ENCODE measurements at places on chromosomes 13 and 19.

DNA sequence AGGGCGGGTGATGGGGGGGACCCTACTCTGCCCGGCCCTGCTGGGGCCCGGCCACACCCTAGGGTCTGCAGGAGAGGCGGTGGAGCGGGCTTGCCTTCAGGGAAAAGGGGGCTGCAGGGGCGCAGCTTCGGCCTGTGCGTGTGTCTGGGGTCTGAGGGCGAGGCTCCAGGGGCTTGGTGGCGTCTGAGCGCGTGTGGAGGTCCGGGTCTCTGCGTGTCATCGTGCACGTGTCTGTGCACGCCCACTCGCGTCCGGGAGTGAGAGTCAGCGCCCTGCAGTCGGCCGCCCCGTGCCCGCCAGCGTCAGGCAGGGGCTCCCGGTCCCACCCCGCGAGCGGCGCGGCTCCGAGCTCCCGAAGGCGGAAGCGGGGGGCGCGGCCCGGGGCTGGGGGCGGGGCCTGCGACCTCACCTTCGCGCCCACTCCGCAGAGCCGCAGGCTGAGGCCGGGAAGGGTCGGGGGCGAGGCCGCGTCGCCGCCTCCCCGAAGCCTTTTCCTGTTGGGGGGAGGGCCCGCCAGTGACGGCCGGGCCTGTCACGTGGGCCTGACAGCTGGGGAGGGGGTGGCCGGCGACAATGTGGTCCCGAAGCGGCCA lies at the start of gene ARHGAP45:
TSS of gene ARHGAP45 (plus strand) at position 420 of the 593 bp plus-strand sequence. CDS start 239 bp downstream, outside the sequence.
- peak; percentile 55 for DNase-seq

DNA sequence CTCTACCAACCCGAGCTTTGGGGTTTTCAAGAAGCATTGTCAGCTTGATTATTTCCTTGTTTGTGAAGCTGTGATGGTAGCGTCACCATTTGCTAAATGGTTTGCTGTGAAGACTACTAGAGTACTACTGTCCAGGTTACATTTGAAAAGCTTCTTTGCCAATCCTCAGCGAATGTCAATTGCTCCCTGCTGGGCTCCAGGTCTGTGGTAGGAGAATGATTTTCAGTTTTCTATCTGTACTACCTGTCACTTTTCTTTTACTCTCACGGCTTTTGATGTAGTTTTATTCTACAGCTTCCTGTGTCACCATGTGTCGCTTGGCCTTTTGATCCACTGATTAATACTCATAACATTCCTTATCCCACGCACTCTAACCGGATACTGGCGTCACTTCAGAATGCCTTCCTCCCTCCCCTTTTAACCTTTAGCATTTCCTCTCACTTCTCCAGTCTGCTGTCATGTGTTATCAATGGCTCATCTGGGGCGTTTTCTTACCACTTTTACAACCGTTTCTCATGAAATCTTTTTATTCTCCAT lies 7.5 kb upstream of the GPR183 start:
- DNase-seq: peak; percentile 48

GRCh38 chr13:87884884-87885283 lies 213.7 kb downstream of the SLITRK5 start:
- DNase-seq: no peak

GRCh38 chr13:27183561-27184147 lies 12.0 kb upstream of the USP12 start:
- DNase-seq: no peak

DNA sequence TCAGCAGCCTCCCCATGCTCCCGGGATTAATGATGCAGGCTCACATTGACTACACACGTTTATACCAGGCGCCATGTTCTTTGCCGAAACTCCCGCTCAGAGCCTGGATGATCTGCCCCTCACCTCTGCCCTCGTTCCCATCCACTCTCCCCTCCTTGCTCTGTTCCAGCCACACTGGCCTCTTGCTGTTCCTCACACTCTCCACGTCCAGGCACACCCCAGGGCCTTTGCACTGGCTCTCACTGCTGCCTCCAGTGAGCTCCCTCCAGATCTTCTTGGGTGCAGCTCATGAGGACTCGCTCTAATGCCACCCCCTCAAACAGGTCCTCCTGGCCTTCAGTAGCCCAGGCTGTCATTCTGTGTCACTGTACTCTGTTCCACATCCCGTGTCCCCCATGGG lies 39.2 kb downstream of the DPF1 start:
- no peak for DNase-seq

- no peak for DNase-seq
Observed at GRCh38 chr19:55119053-55119452, 1.6 kb upstream of the PPP1R12C start.

GRCh38 chr13:112256716-112257494 lies 119.2 kb upstream of the SPACA7 start:
- no peak for DNase-seq

GRCh38 chr13:114090476-114090875 lies 41.9 kb downstream of the RASA3 start:
- DNase-seq: no peak

DNA sequence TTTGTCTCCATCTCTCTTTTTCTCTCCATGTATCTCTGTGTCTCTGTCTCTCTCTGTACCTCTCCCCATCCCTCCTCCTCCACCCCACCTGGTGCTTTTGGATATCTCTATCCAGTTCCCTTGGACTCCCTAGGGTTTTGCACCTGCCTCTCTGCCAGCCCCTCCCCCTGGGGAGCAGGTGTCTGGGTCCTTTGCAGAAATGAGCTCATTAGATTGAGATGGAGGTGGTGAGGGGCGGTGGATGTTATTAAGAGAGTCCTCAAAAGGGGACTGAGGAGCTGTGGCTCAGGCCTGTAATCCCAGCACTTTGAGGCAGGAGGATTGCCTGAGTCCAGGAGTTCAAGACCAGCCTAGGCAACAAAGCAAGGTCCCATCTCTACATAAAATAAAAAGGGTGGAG lies 2.1 kb downstream of the KCNN4 start:
- DNase-seq: no peak

DNA sequence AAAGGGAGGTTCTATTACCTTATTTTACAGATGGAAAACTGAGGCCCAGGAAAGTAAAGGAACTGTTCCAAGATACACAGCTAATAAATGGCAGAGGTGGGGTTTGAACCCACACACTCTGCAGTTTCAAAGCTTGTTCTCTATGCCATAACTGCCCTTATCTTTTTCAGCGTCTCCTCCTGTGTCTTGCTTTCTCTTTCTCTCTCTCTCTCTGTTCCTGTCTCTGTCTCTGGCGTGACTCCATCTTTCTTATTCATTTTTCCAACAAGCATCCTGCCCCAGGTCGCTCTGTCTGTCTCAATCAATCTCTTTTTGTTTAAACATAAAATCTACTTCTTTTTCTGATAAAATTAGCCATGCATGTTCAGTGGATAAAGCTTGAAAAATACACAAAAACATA lies 3.2 kb upstream of the IFNL4 start:
- DNase-seq: no peak

DNA sequence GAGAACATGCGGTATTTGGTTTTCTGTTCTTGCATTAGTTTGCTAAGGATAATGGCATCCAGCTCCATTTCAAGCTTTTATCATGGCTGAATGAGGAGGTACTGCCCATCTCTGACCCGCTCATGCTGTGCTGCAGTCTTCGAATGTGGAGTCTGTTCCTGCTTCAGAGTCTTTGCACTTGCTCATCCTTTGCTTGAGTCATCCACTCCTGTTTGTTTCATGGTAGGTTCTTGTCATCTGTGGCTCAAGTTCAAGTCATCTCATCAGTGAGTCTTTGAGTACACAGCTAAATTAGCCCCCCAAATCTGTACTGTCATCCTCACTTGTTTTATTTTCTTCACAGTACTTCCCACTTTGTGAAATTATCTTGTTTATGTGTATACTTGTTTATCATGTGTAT lies 5.4 kb downstream of the UCHL3 start:
- DNase-seq: no peak

GRCh38 chr13:60150538-60150937 lies 13.2 kb downstream of the DIAPH3 start:
- DNase-seq: no peak

GRCh38 chr19:39382991-39383828 lies 7.7 kb downstream of the PAF1 start:
- DNase-seq: no peak

DNA sequence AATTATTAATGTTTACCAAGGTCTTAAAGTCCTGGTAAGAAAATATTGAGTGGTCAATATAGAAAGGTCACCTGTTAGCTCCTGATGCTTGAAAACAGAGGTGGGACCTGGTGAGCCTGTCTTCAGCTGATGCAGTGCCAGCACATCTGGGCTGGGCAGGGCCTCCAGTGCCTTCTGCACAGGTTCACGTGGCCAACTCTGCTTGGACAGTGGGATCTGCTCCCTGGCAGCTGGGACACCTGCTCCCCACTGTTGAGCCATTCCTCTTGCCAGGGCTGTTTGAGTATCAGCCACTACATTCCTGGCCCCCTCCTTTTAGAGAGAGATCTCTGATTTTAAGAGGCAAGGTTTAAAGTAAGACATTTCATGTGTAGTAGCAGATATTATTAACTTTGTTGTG lies 135.0 kb downstream of the TM9SF2 start:
- DNase-seq: no peak

GRCh38 chr13:69921156-69921555 lies 186.5 kb upstream of the ATXN8OS start:
- no peak for DNase-seq

GRCh38 chr13:38880397-38880796 lies 110.2 kb downstream of the STOML3 start:
- DNase-seq: no peak

GRCh38 chr13:61664801-61665705 lies 249.4 kb upstream of the PCDH20 start:
- no peak for DNase-seq

DNA sequence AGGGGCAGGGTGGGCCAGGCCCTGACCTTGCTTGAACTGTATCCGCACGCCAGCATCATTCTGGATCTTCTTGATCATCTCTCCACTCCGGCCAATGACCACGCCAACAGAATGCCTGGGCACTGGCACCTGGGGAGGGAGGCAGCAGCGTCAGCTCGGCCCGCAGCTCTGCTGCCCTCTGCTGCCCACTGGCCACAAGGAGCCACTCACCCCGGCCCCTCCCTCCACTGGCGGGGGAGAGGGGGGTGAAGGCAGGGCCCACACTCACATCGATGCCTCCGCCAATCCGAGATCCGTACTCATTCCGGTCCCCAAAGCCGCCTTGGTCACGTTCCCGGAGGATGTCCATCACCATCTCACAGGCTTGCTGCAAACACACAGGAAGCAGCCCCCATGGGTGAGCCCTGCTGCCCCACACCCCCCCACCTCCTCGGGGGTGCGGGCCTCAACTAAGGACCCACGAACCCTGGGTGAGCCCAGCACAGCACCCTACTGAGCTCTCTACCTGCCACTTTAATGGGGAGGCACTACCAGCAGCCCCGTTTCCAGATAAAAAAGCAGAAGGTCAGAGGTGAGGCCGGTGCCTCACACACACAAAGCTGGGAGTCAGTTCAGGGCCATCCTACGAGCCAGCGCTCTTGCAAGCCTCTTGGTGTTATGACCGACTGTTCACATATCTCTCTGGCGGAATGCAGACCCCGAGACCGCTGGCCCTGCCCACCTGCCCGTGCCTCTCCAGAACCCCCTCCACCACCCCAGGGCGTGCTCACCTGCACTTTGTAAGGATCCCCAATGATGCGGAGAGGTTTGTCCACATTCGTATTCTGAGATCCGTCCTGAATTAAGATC lies 6.7 kb downstream of the KHSRP start:
- no peak for DNase-seq

GRCh38 chr13:48930918-48931317 lies 44.8 kb upstream of the FNDC3A start:
- DNase-seq: no peak

DNA sequence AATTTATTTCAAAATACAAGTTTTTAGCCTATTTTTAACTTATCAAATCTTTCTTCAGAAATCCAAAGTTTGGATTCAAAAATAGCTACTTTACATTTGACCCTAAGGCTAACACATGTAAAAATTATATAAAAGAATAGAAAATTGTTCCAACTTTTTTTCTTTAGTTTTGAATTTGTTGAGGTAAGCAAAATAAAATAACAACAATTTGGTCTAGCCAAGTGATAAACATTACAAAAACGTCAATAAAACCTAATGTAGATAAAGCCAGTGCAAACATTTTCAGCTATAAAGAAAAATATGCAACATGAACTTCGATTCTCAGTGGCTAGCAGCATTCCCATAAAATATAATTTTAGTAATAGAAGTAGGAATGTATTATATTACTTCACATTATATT lies 400.3 kb downstream of the PCDH9 start:
- no peak for DNase-seq

DNA sequence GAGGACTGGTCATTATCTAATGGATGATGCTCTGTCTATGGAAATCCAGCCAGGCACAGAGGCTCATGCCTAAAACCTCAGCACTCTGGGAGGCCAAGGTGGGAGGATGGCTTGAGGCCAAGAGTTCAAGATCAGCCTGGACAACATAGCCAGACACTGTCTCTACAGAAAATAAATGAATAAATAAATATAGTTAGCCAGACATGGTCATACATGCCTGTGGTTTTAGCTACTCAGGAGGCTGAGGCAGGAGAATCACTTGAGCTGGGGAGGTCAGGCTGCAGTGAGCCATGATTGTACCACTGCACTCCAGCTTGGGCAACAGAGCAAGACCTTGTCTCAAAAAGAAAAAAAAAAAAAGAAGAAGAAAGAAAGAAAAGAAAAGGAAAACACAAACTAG lies 234.7 kb downstream of the TSHZ3 start:
- DNase-seq: no peak

DNA sequence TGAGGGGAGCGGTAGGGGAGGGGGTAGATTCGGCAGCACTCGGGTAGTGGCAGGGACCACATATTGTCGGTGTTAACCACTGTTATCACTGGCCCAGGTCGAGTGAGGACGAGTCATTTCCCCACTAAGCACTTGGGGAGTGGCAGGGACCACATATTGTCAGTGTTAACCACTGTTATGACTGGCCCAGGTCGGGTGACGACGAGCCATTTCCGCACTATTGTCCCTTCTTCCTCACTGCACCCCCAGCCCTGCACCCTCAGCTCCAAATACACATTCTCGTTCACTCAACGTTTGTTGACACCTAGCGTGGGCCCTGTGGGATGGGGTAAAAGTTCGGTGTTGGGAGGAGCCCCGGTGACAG lies 467 bp upstream of the CLN5 start:
- peak; percentile 47 for DNase-seq

DNA sequence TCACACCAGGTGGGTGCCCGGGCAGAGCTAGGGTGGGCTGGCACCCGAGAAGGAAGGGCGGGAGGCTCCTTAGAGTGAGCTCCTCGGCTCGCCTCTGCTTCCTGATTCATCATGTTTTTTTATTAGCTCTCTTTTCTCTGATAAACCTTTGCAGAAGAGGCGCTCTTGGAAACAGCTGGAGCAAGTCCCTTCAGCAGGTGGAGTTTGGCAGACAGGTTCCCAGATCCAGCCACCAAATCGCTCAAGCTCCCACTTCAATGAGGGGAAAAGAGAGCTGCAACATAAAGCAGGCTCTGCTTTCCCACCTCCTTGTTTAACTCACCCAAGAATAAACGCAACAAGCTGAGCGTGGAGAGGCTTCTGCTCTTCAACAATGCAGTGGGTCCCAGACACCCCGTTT lies 244.8 kb downstream of the TSHZ3 start:
- no peak for DNase-seq

DNA sequence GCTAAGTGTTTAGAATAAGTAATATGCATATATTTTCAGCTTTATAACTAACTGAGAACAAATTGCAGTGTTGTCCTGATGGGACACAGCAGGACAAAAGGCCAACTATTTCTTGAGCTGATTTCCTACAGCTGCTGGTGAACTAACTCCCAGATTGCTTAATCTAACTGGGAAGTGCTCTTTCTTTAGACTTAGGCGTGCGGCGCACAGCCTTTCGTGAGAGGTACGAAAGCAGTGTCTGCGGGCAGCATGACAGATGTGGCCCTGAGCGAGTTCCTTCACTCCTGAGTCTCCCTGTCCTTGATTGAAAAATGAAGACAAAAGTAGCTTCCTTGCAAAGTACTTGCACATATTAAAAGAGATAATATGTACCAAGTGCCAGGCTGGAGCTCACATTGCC lies 47.3 kb upstream of the NPAS1 start:
- DNase-seq: no peak

- DNase-seq: no peak
Observed at GRCh38 chr13:77872995-77873394, 45.6 kb downstream of the EDNRB start.

Measured in activated T-helper 1 cell treated with anti-CD3 and anti-CD28 coated beads, Interleukin-2, amount 50 U/mL, for 16 hours (primary cell).